ENCODE measurements at places on chromosomes 16 and 17. TPM values are rescaled to one million over a fixed set of nuclear protein-coding genes. Genes with fewer than 3 reads are reported as not detected.

CHST5 gene
- polyA plus RNA-seq = not detected

TIGD7 gene
- 4.4 TPM for polyA plus RNA-seq

C16orf86 gene
- 0.55 TPM for polyA plus RNA-seq

SDR42E1 gene
- polyA plus RNA-seq = 0.99 TPM

KRT222 gene
- not detected for polyA plus RNA-seq

CANT1 gene
- 61.6 TPM for polyA plus RNA-seq

BRIP1 gene
- 3.4 TPM for polyA plus RNA-seq

SLC52A1 gene
- polyA plus RNA-seq = not detected

- no peak for DNase-seq
Observed at GRCh38 chr17:43155666-43156065, 15.3 kb upstream of the NBR1 start.

DNA sequence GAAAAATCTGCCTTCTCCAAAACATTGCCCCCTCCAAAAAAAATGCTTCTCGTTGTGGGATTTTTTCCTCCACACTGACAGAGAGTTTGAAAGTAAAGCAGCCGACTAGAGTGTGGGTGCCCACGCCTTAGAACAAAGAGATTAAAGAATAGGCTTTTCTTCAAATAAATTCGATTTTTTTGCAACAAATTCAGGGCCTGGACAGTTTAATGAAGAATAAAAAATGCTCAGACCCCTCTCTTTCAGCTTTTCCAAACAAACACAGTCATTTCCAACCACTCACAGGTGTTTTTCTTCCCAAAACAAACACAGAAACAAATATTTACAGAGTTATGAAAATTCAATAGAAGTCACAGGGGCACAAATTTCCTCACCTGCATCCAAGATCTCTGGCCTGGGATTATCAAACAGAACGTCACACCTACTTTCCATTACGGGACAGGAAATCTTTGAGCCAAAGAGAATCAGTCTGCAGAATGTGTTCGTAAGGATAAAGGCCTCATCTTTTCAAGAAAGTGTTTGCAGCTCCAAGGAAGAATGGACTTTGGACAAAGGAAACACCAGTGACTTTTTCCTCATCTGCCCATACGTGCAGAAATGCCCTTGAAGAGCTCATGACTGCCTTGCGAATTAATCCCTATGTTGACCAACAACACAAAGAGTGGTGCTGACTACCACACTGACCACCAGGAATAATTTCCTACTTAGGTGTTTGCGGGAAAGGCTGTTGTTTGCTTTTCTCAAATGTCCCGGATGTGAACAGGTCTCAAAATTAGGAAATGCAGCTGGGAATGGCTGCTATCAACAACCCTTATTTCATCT, 31.3 kb upstream of the TOX3 start:
- no peak for DNase-seq

- DNase-seq = no peak
Observed at GRCh38 chr17:14616528-14616927, 315.6 kb downstream of the HS3ST3B1 start.

DNA sequence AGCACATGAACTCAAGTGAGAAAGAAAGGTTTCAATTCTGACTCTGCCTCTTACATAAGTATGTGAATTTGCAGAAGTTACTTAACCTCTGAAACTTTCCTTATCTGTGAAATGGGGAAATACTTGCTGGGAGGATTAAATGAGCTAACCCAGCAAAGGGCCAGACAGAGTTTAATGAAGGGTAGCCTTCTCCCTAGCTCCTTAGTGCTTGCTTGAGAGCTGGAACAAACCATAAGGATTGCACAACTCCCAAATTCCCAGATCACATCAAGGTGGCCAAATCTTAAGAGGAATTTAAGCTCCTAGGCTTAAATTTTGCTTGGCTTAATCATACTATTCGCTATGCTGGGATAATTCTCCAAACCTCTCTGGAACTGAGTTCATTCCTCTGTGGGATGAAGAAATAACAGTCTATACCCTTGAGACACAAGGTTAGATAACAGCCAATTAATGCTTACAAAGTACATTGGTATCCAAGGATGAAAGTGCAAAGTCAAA, 11.8 kb upstream of the WSB1 start:
- no peak for DNase-seq

- DNase-seq = no peak
Observed at GRCh38 chr16:54055864-54056263, 230.7 kb downstream of the IRX3 start.

DNA sequence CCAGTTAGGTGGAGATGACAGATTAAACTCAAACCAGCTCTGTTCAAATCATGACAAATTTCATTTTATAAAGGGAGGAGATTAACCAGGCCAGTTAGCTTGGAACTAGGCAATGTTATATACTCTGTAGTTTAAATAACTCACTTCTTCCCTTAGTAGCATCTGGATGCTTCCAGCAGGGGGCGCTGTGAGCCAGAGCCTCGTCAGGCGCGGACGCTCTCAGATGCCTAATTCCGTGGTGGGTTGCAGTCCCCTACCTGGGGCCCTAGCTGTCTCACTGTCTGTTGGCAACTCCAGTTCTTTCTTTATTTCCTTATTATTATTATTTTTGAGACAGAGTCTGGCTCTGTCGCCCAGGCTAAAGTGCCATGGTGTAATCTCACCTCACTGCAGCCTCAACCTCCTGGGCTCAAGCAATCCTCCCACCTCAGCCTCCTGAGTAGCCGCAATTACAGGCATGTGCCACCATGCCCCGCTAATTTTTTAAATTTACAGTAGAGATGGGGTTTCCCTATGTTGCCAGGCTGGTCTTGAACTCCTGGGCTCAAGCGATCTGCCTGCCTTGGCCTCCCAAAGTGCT, 17.3 kb upstream of the WFDC1 start:
- DNase-seq = no peak

GRCh38 chr16:4081047-4081446, 35.2 kb downstream of the ADCY9 start:
- DNase-seq = no peak

- DNase-seq = peak; percentile 63
Observed at GRCh38 chr17:78360371-78361224, 721 bp upstream of the SOCS3 start.

- no peak for DNase-seq
Observed at GRCh38 chr17:77371888-77372443, 231.2 kb downstream of the SEC14L1 start.

GRCh38 chr17:29625037-29625750, 2.5 kb upstream of the CORO6 start:
- no peak for DNase-seq

- DNase-seq = no peak
Observed at GRCh38 chr17:79342376-79342775, 267.8 kb downstream of the ENGASE start.

DNA sequence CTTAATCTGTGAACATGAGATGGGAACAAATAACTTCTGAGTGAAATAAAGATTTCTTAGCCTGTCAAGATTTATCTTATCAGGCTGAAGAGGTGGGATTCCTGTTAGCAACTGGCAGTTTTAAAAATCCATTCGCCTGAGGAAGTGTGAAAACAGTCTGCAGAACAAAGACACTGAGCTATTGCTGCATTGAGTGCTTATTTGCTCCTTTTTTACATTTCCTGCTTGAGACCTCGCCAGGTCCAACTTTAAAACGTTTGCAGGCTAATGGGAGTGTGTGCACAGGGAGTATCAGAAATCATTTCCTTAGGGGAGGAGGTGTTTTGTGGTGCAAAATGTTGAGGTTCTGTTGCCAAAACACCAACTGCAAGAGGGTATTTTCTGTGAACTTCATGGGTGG, 957.8 kb upstream of the RBFOX1 start:
- DNase-seq = no peak

- DNase-seq = no peak
Observed at GRCh38 chr16:5895976-5896375, 798.4 kb upstream of the EEF2KMT start.

Data from AG04450 (cell line).